ENCODE measurements at places on chromosomes 5 and 9. TPM values are rescaled to one million over a fixed set of nuclear protein-coding genes. Genes with fewer than 3 reads are reported as not detected.

Gene MLANA
- total RNA-seq, result not detected

Gene INSL6
- total RNA-seq, result not detected

Gene TAF11L5
- not detected for total RNA-seq

Gene HTR4
- not detected for total RNA-seq

Gene RBM18
- 8.0 TPM for total RNA-seq

Gene SPATA24
- total RNA-seq, result 7.3 TPM

Gene ORM2
- total RNA-seq, result not detected

Gene SRP19
- 64.7 TPM for total RNA-seq

Gene MYMK
- not detected for total RNA-seq

Gene LCN12
- 0.28 TPM for total RNA-seq

Gene MCTP1
- total RNA-seq, result 4.7 TPM

Gene KIAA0825
- total RNA-seq, result 3.0 TPM

Gene DDX4
- total RNA-seq, result not detected

Gene PCDHGA5
- total RNA-seq, result 1.3 TPM

Gene PCDHGA12
- total RNA-seq, result 9.1 TPM

Gene PPIP5K2
- 34.1 TPM for total RNA-seq

Gene CRHBP
- total RNA-seq, result 2.1 TPM

Gene PDCD1LG2
- total RNA-seq, result 2.6 TPM

Gene PCDHA1
- total RNA-seq, result under 0.01 TPM

Gene HMMR
- total RNA-seq, result 4.2 TPM

Gene PCDHGB3
- 5.4 TPM for total RNA-seq

Gene LURAP1L
- total RNA-seq, result 71.4 TPM

Gene ROR2
- total RNA-seq, result 29.4 TPM

Gene CDKN2B-AS1
- 4.8 TPM for total RNA-seq

Gene PCDHGB7
- 6.9 TPM for total RNA-seq

Gene CORO2A
- total RNA-seq, result 0.28 TPM

Gene TLX3
- total RNA-seq, result not detected

Gene PRRT1B
- total RNA-seq, result not detected

Gene TMEM232
- total RNA-seq, result 3.4 TPM
